Stimulated activated CD8-positive, alpha-beta memory T cell treated with anti-CD3 and anti-CD28 coated beads, Interleukin-15, amount 100 ng/mL, for 48 hours (primary cell): ENCODE measurements at places on chromosomes 1 and 21.
A peak's percentile ranks its signal among the peaks of the same experiment; 100 is the strongest.

DNA sequence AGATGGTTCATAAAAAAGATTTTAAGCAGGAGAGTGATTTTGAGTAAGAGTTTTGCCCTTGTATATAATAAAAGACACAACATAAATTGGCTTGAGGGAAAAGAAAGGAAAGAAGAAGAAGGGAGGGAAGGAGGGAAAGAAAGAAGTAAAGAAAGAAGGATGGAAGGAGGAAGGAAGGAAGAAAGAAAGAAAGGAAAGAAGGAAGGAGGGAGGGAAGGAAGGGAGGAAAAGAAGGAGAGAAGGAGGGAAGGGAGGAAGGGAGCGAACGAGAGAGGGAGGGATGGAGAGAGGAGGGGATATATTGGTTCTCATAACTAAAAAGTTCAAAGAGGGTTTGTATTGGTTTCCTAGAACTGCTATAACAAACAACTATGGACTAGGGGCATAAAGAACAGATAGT is 62.2 kb upstream of the PAX7 start:
- DNase-seq, result no peak

GRCh38 chr1:212700223-212700891 is 717 bp upstream of the BATF3 start:
- peak; percentile 77 for DNase-seq

GRCh38 chr1:154559466-154560044 is 1.1 kb upstream of the UBE2Q1 start:
- DNase-seq, result peak; percentile 71

DNA sequence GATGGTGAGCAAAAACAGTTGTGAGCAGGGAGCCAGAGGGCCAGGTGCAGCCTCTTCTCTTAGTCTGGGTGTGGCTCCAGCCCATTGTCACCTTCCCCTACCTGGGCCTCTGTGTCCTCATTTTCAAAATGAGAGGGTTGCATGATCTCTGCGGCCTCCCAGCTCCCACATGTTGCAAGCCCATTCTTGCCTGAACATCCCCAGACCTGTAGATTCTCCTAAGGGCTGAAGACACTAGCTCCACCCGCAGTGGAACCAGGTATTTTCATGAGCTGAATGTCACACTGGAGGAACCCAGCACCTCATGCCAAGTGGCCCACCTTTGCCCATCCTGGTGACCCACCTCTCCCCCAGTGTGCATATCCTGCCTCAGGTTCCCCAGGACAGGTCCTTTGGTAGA is 12.3 kb downstream of the IKBKE start:
- DNase-seq, result no peak

DNA sequence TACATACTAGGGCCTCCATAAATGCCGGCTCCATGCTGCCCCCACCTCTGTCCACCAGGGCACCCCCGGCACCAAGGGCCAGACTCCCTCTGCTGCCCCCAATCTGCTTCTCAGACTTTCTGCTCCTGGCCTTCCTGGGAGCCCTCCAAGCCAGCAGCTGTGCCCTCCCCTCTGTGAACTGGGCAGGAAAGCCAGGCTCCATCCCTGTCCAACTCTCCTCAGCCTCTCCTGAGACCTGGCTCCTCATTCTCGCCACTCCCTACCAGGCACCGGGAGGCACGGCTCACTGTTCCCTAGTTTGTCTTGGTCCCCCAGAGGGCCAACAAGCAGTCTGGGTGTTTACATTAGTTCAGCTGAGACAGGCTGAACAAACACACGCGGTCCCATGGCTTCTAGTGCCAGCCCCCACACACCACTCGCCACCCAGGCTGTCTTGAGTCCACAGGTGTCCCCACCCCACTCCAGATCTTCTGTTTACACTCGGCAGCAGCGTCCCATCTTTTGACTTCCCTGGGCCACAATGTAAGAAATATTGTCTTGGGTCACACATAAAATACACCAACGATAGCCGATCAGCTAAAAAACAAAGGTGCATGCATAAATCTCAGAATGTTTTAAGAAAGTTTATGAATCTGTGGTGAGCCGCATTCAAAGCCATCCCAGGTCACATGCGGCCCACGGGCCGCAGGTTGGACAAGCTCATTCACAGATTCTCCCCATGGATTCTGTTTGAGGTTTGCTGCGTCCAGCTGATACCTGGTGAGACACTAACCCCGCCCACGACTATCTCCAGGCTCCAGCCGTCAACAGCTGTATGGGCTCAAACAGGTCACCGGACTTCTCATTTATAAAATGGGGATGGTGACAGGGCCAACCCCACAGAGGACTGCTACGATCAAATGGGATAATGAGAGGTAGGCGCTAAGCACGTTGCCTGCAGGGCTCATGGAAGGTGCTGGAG is 29.5 kb upstream of the ECE1 start:
- DNase-seq, result no peak

- no peak for DNase-seq
Measured at GRCh38 chr1:224852901-224853568, 76.4 kb upstream of the DNAH14 start.

DNA sequence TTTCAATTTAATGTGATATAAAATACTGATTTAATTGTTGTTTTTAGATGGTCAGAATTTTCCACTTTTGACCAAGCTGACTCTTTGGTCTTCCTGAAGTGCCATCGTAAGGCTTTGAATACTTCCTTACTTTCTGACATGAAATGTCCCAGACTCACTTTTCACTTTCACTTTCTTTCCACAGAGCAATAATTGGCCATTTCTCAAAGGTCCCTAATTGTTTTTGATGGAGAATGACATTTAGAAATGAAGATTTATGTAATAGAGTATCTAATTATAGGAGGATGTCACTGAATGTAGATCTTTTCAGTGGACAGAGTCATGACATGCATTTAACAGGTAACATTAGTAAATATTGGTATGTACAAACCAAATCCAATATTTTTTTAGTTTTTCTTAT is 1141.6 kb downstream of the KCNT2 start:
- DNase-seq, result no peak
